Omental fat pad (tissue), 4 donors: ENCODE measurements at places on chromosomes 1 and 21.

DNA sequence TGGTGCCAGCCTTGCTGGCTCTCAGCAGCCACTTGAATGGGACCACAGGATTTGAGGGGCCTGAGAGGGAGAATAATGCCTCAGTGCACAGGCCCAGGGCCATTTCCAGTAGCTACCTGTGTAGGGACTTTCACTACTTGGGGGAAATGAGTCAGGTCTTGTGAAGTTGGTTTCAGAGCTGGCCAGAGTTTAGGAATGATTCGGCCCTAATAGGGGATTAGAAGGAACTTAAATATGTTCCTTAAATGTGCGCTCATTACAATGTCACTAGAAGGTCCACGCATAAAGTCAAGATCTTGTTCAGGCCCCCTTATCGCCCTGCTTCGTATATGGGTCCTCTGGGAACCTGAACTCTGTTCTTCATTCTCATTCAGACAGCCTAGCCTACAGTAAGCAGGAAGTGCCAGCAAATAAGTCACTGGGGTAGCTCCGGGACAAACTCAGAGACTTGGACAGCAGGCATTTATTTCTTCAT lies 5.6 kb upstream of the AKR1A1 start:
- no peak for DNase-seq

DNA sequence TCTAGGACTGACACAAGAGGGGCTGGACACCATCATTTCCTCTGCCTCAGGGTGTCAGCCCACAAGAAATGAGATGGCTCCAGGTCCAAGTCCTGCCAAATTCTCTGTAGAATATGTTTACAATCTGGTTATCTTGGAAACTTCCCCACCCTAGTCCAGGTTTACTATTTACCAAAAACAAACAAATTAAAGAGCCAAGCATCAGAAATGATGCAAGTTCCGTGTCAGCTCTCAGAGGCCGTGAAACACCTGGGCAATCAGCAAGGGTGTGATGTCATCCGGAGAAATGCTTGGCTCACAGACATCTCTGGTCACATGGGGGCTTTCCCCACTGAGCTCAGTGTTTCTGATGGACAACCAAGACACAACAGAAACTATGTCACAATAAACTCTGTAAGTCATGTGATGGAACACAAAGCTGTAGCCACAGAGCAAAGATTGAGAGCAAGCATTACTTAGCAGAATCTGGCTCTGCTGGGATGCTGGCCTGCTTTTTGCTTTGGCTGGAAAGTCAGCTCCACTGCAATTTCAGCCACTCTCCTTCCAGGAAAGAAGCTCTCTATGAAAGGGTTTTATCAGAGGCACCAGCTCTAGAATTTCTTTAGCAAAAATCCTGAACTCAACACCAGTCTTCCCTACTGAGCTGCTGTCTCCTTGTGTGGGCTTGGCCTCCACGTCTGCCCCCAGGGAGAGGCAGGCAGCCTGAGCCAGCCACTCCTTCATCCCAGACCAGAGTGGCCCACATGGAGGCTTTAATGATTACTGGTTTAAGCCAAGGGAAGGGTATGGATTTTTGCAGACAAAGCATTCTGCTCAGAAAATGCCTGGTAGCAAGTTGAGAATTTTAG lies 55.9 kb downstream of the NENF start:
- no peak for DNase-seq

GRCh38 chr1:159279773-159280172 lies 22.4 kb upstream of the FCER1A start:
- DNase-seq: no peak

DNA sequence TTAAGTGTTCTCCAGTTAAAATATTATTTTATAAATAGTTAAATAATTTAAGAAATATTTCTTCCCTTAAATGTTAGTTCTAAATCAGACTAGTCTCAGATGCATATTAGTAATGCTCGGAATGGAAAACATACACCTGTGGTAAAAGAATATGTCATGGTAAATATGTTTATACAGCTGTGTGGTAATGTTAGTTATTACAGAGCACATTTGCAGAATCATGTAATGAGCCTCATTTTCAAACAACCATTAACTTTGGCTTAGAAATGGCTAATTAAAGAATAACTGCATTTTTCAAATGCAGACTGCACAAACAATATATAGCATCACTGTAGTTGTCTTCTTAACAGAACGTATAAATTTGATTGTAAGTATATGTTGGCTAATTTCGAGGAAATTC lies 90.3 kb downstream of the DISP1 start:
- DNase-seq: no peak

DNA sequence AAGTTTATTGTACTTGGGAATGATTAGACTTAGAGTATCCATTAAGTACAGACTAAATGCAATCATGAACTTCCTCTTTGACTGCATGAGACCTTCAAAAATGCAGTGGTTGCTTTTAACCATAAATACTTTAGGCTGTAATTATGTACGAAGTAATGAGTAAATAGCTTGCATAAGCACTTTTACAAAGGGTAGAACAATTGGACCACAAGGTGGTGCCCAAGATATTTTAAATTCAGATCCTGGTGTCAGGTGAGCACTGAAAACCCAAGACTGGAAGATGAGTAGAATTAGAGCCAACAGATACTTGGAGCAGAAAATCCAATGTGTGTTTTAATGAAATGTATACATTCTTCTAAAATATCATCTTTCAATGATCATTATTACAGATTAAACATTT lies 43.4 kb upstream of the RHOU start:
- no peak for DNase-seq

DNA sequence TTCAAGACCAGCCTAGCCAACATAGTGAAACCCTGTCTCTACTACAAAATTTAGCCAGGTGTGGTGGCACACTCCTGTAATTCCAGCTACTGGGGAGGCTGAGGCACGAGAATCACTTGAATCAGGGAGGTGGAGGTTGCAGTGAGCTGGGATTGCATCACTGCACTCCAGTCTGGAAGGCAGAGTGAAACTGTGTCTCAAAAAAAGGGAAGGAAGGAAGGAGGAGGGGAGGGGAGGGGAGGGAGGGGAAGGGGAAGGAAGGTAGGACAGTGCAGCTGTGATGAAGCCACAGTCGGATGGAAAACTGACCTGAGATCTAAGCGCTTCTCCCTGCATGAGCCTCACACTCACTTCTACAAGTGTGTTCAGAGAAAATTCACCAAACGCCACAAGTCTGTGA lies 22.0 kb upstream of the FHAD1 start:
- DNase-seq: no peak

GRCh38 chr1:185408700-185409270 lies 91.7 kb upstream of the IVNS1ABP start:
- no peak for DNase-seq

- DNase-seq: no peak
Observed at GRCh38 chr1:247296599-247297180, 35.0 kb downstream of the ZNF496 start.

- DNase-seq: no peak
Observed at GRCh38 chr1:82759035-82759434, 958.3 kb downstream of the ADGRL2 start.

DNA sequence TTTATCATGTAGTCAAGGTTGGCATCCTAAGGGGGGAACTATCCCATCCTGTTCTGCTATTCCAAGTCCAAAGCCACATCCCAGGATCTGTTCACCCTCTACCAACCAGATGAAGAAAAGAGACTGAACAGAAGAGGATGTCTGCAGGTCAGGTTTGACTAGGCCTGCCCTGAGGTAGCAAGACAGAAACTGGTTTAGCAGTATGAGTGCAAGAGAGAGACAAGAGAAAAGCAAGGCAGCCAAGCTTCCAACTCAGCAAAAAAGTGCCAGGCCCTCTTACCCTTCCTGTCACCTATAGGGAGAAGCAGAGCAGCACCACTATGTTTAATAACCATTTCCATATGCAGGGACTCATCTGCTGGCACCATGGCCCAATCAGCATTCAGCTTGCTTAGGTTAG lies 320.8 kb upstream of the DUSP10 start:
- DNase-seq: no peak

- DNase-seq: no peak
Observed at GRCh38 chr1:38114241-38115026, 67.8 kb upstream of the POU3F1 start.

DNA sequence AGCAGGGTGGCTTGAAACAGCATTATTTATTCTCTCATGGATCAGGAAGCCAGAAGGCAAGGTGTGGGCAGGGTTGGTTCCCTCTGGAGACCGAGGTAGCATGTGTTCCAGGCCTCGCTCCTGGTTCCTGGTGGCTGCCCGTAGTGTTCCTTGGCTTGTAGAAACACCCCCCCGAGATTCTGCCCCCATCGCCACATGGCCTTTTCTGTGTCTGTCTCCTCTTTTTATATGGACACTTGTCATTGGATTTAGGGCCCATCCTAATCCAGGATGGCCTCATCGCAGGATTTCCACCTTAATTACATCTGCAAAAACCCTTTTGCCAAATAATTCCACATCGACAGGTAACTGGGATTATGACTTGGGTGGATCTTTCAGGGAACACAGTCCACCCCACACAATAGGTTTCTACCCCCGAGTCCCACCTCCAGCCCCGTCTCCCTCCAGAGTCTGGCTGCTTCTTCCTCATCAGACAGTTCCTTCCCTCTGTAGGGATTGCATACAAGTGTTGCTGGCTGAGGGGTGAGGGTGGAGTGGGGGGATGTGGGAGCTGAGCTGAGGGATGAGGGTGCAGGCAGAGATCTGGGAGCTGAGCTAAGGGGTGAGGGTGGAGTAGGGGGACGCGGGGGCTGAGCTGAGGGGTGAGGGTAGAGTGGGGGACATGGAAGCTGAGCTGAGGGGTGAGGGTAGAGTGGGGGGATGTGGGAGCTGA lies 12.3 kb upstream of the NPHP4 start:
- DNase-seq: no peak
